ENCODE measurements at places on chromosomes 5 and 9.
A peak's percentile ranks its signal among the peaks of the same experiment; 100 is the strongest.

- DNase-seq, result peak; percentile 47
These were observed 19.8 kb downstream of the TRIP13 start for GRCh38 chr5:912280-913091.

GRCh38 chr5:115507681-115508080 lies 36.9 kb downstream of the FEM1C start:
- no peak for DNase-seq

DNA sequence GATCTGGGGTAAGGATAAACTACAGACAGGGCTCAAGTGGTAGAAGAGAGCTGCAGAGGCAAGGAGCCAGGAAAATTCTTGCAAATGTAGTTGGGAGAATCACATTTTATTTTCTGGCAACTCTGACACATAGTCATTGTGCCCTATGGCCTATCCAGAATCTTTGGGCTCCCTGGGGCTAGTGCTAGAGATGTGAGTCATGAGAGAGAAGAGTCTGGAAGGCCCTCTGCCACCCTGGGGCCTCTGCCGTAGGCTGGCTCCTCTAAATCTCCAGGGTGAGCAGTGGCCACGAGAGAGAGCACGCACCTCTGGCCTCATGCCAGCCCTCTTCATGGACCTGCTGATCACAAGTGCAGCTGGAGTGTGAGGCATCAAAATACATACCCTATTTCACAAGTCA lies 74.3 kb upstream of the SSBP2 start:
- peak; percentile 53 for DNase-seq

DNA sequence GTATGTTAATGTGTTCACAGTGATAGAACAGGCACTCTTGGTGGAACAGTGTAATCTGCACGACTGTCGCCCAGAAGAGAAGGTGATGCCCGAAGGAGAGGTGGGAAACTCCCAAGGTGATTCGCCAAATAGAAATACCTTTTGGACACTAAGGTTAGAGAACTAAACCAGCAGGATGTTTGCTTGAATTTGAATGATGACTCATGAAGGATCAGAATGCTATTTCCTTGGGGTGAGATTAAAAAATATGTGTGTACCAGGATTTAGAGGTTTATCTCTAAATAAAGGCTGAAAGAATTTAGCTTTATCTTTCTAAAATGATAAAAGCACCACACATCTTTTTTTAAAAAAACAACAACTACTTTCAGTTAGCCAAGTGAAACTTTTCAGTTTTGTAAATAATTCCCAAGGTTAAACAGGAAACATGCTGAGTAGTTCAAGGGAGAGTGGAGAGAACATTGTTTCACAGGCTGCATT lies 297.4 kb upstream of the TAS2R1 start:
- DNase-seq, result no peak

DNA sequence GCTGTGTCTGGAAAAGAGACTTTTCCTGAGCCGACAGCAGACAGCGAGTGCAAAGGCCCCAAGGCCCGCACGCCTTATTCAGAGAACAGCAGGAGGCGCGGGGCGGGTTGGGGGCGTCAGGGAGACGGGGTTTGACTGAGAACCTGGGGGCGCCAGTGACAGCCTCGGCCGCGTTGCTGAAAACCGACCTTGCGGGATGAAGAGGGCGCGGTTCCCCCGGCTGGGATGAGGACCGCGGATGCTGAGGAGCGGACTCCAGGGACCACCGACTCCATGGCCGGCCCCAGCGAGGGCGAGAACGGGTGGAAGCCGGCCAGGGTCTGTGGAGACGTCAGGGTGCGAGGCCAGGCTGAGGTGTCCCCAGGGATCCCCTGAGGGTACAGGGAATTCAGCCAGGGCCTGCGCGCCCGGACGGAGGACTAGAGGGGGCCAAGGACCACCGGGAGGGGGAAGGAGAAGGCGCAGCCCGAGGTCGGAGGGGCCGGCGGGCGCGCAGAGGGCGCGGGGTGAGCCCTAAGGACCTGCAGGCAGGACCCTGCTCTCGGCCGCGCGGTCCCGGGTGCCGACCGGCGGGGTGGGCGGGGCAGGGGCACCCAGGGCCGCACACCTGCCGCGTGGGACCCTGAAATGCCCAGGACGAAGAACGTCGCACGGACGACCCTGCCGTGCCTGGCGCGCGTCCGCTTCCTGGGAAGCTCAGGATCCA lies 837 bp upstream of the AHRR start:
- DNase-seq, result peak; percentile 40

- DNase-seq, result peak; percentile 87
These were observed 92.7 kb downstream of the DAB2IP start for GRCh38 chr9:121744002-121744686.

GRCh38 chr5:60822285-60822556 lies 21.8 kb downstream of the ELOVL7 start:
- DNase-seq, result no peak

- no peak for DNase-seq
These were observed 414.1 kb downstream of the ACTL7B start for GRCh38 chr9:108441726-108442125.

- DNase-seq, result peak; percentile 24
These were observed at the start of gene BRINP1 for GRCh38 chr9:119368681-119369581. Gene BRINP1, minus strand, starts transcription at chr9:119369435. Its CDS starts 56,080 bp downstream, at chr9:119313355.

GRCh38 chr9:97703437-97704344 lies 6.6 kb upstream of the XPA start:
- DNase-seq, result no peak

GRCh38 chr5:14351086-14351661 lies 208.0 kb downstream of the TRIO start:
- peak; percentile 14 for DNase-seq

DNA sequence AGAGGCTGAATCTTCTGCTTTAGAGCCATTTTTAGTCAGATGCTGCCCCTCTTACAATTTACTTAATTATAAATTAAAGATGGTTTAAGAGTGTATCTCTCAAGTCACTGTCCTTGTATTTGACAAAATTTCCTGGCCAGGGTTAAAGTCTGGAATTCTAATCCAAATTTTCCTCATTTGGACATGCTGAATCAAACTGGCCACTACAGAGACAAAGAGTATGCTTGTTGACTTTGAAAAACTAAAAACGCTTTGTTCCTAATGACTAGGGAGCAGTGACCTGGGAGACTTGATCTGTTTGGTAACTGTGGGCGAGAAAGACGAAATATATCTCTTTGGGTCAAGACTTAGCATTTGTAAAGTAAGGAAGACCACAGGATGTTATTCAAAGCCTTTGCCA lies 303.2 kb downstream of the ZSWIM6 start:
- no peak for DNase-seq

GRCh38 chr9:105178076-105178475 lies 66.4 kb upstream of the SLC44A1 start:
- no peak for DNase-seq

DNA sequence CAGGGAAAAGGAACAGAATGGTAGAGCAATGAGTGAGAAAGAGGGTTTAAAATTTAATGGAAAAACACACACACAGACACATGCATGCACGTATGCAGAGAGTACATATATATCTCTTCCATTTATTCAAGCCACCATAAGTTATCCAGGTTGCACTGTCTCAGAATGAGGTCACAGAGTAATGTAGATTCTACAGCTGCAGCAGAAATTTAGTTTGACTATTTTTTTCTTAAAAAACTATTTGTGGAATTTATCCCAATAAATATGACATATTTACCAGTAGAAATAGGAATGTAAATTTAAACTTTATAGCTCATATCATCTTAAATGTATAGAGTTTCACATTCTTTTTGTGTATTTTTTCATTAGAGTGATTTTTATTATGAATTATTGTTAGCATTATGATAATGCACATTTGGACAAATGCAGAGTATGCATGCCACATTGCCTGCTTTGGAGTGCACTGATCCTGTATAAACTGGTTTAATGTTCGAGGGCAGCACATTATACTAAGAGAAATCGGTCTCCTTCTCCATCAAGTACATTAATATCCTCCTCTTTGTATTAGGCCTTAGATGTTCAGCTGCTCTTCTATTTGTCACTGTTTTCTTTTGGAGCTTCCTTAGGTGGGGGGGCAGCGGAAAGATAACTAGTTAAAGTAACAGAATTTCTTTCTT lies 216.3 kb upstream of the TARS1 start:
- no peak for DNase-seq

DNA sequence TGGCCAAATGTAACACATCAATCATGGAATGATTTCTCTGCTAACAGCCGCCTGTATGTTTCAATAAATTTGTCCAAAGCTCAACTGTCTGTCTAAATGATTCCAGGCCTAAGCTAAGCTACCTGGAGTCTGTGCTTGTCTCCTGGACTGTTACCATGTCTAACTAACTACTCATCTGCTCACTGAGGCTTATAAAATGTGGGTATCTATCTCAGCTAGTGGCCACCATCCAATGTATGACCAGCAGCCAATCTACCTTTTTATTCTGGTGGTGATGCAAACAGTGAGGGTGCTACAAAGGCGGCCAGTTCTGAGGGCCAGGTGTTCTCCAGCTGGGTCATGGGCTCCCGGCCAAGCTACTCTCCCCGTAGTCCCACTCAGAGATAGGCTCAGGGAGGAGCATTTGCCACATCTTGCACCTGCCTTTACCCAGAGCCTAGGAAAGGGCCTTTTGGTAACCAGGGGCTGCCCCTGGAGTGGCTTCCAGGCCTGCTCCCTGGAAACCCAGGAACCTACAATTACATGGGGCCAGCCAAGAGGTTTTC lies 59.1 kb downstream of the PFDN1 start:
- no peak for DNase-seq

DNA sequence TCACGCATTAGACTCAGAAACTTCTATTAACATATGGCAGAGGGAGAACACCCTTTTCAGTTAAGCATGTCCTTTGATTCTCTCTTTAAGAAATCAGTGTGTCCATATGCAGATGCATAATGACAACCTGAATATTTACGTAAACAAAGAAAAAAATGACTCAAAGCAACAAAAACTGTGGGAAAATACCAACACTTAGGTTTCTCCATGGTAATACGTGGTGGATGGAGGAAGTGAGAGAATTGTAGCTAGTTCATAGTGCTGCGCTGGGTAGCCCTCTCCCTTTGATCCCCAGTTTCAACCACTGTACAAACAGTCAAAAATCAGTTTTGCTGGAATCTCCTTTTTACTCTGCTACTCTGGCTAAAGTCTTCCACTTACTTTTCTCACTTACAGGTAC lies 2.0 kb upstream of the MAP3K1 start:
- no peak for DNase-seq

- no peak for DNase-seq
These were observed 324.5 kb downstream of the ARHGEF28 start for GRCh38 chr5:73950441-73950873.

DNA sequence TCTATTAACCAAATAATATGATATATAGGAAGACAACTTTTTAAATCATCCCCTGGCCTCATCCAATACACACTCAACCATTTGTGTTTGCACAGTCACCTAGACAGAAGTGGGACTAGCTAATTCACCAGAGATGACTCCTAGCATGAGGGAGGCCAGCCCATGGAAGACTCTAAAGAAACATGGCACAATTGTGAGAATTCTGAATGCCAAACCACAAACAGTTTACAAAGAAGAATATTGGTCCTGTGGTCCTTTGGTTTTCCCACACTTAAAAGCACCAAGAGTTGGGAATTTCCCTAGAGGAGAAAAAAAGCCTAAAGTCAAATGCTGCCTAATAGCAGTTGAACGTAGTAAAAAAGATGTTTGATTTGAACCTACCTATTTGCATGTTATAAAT lies 609.9 kb downstream of the ACTL7B start:
- no peak for DNase-seq

- no peak for DNase-seq
These were observed 28.5 kb downstream of the IL6ST start for GRCh38 chr5:55966284-55966683.

DNA sequence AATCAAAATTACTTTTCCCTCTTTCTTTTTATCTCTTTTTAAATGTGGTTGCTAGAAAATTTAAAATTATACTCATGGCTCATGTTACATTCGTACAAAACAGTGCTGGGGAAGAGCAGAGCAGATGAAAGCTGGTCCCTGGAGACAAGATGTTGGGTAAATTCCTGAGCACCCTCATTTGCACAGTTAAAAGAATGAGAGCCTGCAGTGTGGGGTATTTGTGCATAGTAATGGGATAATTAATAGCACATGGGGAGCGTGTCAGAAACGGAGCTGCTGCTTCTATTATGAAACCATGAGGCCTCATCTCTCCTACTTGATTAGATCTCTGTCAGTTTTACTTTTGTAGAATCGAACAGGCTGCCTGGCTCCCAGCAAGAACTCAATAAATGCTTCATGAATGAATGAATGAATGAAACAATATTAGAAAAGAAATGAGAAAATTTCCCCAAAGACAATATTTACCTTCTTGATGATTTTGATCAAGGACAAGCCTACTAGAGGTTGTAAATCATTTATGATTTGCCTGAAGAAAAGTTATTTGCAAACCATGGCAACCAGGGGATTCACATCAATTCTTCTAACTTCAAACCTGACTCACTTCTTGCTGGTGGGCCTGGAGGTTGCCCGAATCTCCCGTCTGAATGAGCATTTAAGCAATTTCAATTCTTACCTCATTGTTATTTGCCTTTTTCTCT lies 177.2 kb upstream of the TUT7 start:
- DNase-seq, result no peak

DNA sequence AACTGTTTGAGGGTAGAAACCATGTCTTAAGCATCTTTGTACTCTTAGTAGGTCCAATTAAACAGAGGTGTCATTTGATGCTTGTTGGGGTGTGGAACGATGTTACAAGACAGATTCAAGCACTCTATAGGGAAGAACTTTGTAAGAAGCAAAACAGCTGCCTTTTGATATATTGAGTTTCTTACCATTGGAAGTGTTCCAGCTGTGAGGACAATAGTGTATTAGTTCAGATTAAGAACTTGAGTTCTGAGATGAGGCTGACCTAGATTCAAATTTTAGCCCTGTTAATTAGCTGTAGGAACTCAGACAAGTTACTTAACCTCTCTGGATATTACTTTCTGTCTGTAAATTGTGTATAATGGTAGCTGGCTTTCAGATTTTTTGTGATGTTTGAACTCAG lies 19.6 kb upstream of the ZNF462 start:
- no peak for DNase-seq

- DNase-seq, result no peak
These were observed 39.2 kb downstream of the TSTD2 start for GRCh38 chr9:97593960-97594359.

DNA sequence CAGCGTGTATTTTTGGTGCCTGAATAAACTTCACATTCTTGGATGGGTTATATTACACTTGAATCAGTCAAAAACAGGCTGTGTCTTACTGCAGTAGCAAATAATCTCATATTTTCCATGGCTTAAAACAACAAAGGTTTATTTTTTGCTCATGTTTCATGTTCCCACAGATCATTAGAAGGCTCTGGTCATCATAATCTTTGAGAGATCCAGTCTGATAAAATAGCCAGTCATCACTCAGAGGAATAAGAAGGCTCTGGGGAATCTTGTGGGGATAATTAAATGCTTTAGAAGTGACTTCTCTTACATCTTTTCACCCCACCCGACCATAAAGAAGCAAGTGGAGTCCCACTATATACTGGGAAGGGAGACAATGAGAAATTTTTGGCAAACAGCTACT lies 417.7 kb downstream of the PSAT1 start:
- DNase-seq, result no peak

DNA sequence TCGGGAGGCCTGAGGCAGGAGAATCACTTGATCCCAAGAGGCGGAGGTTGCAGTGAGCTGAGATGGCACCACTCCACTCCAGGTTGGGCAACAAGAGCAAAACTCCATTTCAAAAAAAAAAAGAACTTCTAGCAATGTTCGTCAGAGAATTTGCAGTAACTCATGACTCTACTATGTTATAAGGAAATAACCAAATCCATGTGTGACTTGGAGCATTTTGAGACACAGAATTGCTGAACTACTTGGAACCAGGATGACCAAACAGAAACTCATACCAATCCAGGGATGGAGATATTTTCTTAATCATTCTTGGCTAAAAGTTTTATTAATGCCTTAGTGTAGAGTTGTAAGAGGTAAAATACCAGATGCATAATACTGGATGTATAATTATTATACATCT lies 99.9 kb upstream of the BNC2 start:
- no peak for DNase-seq

- DNase-seq, result peak; percentile 72
These were observed 4.9 kb upstream of the ROR2 start for GRCh38 chr9:91954841-91955471.
